Spleen (tissue), 13 donors: ENCODE measurements at places on chromosomes 3 and 15.
A peak's percentile ranks its signal among the peaks of the same experiment; 100 is the strongest.

DNA sequence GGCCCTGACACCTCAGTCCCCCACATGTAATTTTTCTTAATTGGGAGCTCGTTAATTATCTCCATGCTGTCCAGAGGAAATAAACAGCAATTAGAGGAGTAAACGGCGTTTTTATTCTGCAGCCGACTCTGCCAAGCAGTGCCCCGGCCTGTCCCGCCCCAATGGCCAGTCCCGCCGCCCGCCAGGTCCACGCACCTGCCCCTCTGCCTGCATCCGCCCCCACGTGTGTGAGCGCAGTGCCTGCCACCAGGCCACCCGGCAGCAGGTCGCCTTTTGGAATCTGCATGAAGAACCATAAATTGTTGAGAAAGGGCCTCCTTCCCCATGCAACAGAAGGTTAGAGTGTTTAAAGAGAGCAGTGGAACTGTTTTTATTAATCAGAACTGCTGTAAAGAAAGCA is 87.5 kb upstream of the LINGO1 start:
- DNase-seq = no peak

DNA sequence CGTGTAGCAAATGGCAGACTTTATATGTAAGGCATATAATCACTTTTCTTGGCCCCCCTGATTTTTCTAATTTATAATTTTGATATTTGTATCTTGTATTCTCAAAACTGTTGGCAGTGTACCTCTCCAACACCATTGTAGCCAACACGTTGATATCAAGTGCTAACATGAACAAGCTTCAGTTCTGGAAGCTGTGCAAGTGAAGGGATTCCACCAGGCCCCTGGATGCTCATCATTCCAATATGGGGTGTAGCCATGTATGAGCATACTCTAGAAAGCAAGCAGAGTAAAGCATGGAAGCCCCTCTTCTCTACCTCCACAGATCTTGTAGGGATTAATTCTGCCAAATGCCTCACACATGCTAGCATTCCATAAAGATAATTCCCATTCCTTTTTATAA is 211.3 kb downstream of the MYRIP start:
- no peak for DNase-seq

- no peak for DNase-seq
Measured at GRCh38 chr15:47652328-47652727, 65.0 kb upstream of the SEMA6D start.

DNA sequence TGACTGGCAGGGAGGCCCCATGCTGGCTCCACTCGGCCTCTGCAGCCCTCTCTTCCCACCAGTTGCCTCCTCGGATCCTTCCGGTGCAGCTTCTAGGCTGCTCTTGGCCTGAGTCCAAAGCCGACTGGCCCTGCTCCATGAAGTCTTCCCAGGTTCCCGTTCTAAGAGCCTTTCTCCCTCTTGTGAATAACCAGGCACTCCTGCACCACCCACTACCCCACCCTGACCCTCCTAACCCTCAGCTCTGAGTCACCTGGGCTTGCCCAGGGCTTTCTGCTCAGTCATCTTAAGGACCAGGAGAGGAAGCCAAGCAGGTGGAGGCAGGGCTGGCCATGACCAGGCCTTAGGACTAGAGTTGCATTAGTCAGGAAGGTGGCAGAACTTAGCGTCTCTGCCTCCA is 28.1 kb upstream of the CNBP start:
- peak; percentile 79 for DNase-seq

GRCh38 chr15:41020829-41021228 is 67.6 kb downstream of the CHAC1 start:
- no peak for DNase-seq

- no peak for DNase-seq
Measured at GRCh38 chr3:43910750-43911149, 220.0 kb downstream of the ABHD5 start.

GRCh38 chr3:132134611-132135010 is 99.8 kb upstream of the CPNE4 start:
- DNase-seq = no peak
